ENCODE measurements at places on chromosomes 16 and 17.

DNA sequence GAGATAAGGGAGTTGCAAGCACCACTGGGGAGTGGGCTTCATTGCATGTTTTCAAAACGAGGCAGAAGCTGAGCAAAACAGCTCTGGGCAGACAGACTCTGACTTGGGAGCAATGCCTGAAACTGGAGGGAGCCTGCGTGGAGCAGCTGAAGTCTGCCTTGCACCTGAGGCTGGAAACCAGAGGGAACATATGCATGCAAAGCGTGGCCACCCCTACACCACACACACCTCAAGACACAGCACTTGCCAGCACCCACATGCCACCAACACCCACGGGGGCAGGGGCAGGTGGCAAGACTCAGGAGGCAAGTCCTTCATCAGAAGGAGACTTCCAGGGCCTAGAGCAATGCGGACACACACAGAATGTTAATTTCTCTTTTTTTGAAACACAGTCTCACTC is 45.8 kb downstream of the COTL1 start:
- no peak for DNase-seq

DNA sequence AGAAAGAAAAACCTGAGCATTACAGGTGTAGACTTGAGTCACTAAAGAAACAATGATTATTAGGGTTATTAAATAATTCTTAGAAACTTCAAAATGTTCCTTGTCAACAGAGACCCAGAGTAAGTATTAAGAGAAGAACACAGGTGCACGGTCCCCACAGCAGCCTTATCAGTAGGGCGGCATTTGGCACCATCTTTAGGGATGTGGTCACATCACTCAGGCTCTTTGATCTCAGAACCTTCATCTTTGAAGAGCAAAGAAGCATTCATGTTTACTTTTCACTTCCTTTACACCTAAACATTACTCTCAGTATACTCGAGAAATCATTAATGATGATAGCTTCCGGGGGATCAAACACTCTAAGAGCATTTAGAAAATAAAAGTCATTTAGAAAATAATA is 928.7 kb downstream of the KCNJ2 start:
- DNase-seq, result no peak

GRCh38 chr16:27586711-27587110 is 36.8 kb downstream of the KATNIP start:
- no peak for DNase-seq

GRCh38 chr17:74526681-74527080 is 4.6 kb downstream of the CD300LB start:
- DNase-seq, result no peak

DNA sequence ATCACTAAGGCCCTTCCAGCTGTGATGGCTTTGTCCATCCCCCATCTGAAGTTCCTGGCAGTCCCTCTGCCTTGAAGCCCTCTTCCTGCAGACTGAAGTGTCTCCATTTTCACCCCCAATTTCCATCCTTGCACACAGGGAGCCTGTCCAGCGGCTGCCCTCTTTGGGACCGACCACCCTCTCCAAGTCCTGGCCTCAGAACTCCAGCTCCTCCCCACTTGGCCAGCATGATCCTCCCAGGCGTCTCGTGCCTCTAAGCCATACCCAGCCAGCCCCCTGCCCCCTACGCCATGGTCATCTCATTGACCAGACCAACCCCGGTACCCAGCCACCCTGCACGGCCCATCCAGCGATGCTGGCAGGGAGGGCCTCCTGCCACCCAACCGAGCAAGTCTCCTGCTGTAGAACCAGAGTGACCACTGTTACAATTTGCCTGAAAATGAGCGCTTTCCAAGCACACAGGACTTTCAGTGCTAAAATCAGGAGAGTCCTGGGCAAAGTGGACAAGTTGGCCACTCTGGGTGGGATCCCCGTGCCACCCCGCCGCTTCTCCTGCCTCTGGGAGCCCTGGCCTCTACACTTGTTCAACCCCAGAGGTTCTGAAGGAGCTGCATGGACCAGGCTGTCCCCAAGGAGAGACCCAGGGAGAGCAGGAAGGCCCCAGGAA is 362.0 kb downstream of the SEC14L1 start:
- no peak for DNase-seq

DNA sequence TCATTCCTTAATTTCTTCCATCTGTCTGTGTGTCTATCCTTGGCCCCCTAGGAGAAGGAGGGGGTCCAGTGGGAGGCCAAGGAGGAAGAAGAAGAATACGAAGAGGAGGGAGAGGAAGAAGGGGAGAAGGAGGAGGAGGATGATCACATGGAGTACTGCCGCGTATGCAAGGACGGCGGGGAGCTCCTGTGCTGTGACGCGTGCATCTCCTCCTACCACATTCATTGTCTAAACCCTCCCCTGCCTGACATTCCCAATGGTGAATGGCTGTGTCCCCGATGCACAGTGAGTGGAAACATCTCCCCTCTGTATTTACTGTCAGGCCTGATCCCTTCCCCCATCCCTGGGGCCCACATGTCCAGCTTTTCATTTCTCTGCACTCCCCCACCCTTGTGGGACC is 6.3 kb downstream of the CHD3 start:
- no peak for DNase-seq

DNA sequence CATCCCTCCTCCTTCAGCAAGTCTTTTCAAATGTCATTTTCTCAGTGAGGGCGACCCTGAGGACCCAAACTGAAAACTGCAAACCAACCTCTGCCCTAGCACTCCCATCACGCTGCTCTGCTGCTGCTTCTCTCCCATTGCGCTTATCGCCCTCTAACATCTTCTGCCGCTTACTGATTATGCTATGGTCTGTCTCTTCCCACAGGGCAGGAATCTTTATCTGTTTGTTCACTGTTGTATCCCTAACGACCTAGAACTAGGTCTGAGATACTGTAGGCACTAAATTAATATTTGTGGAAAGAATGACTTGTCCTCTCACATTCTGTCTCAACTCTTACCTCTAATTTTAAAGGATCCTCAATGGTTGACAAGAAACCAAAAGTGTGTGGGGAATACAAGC is 12.5 kb downstream of the ZSCAN32 start:
- no peak for DNase-seq

- no peak for DNase-seq
Measured at GRCh38 chr16:68217506-68217905, 18.4 kb downstream of the ESRP2 start.

- DNase-seq, result no peak
Measured at GRCh38 chr16:80803339-80804055, 901 bp downstream of the CDYL2 start.

DNA sequence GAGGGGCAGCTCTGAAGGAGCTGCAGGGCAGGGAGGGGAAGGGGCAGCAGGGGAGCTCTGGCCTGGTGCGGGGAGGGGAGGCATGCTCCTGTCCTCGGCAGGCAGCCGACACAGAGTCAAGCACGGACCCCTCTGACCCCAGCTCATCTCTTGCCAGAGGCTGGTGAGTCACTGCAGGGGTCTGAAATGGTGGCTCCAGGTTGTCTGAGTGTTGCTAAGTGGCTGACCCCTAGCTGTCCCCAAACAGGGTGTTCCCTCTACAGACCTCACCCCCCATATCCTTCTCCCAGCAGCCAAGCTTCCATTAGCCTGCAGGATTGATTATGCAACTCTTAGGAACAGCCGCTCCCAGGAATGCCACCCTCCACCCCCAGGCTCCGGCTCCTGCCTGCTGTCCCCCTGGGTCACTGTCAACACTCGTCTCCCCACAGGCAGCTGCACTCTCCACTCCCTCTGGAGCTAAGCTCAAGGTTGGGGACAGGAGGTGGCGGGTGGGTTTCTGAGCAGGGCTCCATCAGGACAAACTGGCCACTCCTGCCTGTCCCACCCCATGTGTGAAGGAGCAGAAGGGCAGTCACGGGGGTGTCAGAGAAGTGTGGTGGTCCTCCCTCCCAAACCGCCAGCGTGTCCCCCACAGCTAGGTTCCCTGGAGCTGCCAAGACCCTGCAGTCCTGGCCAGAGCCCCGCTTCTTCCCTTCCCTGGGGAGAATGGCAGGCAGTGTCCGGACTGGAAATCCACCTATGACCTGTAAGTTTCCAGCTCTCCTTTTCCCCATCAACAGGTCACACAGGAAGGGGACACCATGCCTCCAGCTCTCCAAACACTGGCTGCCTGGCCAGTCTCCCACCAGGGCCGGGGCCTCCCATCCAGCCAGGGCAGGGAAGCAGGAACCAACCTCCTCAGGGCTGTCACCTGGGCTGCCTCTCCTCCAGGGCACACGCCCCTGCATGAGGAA is 1.0 kb downstream of the MYLK3 start:
- DNase-seq, result no peak

DNA sequence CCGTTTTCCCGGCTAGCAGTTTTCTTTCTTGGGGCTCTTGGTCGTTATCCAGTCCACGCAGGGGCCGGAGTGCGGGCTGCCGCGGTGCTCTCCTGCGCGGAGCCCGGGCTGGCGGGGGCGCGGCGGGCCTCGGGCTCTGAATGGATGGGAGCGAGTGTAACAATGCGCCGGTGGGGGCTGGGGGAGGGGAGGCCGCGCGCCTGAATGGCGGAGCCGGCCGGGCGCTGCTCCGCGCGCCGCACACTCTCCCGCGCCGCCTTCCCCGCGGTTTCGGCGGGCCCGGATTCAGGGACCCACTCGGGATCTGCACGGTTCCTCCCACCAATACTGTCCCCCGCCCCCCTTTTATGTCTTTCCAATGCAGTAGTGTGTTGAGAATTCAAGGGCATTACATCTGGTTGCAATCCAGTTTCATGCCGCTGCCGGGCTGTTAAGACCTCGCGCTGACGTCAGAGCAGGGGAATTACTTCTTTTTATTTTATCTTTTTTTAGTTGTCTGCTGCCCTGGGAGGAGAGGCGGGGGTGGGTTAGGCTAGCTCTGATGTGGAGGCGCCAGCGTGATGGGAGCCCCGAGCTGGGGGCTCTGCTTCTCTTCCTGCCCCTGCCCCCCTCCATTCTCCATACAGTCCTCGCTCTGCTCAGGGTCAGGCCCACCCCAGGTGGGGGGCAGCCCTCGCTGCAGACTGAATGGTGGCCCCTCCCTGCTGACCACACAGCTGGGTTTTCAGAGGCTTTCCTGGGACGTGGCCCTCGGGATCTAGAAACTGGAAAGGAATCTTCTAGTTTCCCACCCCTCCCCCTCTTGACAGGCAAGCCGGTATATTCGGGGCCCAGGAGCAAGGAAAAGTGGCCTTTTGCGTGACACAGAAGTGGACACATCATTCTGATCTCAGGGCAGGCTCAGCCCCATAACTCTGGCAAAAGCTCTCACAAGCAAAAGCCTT is 1.8 kb downstream of the RAI1 start:
- DNase-seq, result no peak

DNA sequence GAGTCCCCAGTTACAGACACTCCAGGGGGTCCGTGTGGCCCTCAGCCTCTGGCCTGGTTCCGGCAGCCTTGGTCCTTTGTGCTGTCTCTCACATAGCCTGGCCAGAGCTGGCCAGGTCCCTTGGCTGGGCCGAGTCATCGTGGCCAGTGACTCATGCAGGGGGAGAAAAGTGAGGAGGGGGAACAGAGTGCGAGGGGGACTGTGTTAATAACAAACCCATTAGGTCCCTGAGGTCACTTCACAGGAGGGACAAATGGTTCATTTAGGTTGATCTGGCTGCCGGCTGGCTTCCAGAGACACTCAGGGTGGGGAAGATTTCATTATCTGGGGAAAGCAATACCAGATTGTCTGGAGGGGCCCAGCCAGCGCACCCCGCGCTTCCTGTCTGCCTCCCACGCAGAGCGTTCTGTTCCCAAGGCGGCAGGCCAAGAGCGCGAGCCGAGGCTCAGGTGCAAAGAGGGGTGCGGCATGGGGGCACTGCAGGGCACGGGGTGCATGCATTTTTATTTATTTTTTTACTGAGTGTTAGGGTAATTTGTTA is 223.1 kb downstream of the SEC14L1 start:
- DNase-seq, result no peak

- no peak for DNase-seq
Measured at GRCh38 chr17:57679356-57679755, 65.7 kb downstream of the CCDC182 start.

- DNase-seq, result peak; percentile 13
Measured at GRCh38 chr17:83083368-83084201, 4.2 kb downstream of the METRNL start.

GRCh38 chr16:78552106-78552675 is 452.7 kb downstream of the WWOX start:
- no peak for DNase-seq

DNA sequence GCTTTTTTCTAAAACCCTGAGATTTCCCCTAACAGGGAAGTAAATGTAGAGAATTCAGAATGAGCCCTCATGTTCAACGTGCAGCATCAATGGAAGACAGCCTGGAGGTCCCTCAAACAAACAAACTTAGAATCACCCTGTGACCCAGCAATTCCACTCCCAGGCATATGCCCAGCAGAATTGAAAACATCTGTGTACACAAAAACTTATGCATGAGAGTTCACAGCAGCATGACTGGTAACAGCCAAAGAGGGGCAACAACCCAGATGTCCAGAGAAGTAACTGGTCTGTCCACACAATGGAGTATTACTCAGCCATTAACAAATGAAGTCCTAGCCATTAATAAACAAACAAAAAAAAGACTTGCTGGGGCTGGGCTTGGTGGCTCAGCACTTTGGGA is 252.7 kb downstream of the PARN start:
- no peak for DNase-seq

DNA sequence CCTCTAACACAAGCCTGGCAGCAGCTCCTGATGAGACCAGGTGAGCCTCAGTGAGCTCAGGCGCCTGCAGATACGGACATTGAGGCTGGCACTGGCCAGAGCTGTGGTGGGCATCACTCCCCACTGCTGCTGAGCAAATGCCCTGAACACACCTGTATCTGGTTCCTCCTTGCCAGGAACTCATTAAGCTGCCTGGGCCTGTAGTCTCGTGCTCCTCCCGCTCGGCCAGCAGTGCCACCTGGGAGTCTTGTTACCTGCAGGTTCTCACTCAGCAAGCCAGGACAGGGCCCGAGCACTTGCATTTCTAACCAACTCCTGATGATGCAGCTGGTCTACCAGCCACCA is 13.3 kb downstream of the EIF4A3 start:
- DNase-seq, result no peak

DNA sequence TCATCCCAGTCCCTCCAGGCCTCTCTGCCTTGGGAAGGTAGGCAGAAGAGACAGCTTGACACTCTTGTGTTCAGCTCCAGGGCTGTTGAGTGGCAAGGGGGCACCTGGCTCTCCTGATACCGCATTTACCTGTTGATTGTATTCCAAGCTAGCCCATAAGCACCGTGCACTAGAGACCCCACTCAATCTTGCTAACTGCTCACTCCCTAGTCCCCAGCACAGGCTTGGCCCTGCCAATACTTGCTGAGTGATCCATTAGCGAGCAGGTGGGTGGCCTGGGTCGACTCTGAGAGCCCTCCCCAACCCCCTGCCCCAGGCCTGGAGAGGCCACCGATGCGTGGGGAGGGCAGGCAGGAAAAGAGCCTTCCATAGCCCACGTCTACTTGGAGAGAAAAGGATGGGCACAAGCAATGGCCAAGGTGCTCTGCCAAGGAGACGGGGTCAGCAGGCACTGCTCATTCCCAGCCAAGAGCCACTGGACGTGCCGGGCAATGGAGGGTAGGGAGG is 29.5 kb downstream of the FA2H start:
- DNase-seq, result no peak

Data from stimulated activated CD4-positive, alpha-beta T cell treated with anti-CD3 and anti-CD28 coated beads, TNF-alpha, amount 100 ng/mL, for 1 hour (primary cell).